ENCODE measurements at places on chromosomes 2 and 18.
A peak's percentile ranks its signal among the peaks of the same experiment; 100 is the strongest.

GRCh38 chr2:106363791-106364190, 104.4 kb downstream of the RGPD3 start:
- DNase-seq, result no peak

GRCh38 chr2:9239616-9240015, 33.0 kb downstream of the ASAP2 start:
- no peak for DNase-seq

DNA sequence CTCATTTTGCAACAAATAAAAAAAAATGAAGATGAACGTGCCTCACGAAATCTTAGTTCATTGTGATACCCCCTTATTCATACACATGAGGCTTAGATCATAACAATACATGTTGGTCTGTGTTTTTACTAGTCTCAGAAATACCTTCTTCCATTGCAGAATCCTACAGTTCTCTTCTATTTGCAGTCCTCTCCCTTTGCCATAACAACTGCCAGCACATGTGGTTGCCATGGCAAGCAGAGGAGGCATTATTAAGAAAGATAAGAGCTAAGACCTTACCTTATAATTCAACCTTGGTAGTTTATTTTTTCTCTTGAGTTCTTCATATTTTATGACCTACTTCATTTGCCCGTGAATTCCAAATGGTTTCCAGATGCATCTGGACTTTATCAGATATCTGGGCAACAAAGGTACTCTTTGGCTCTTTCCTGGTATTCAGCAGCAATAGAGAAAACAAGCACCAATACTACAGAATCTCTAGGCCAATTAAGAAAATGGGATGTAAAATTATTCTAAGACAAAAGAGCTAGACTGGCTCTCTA, 524.0 kb downstream of the CMPK2 start:
- no peak for DNase-seq

DNA sequence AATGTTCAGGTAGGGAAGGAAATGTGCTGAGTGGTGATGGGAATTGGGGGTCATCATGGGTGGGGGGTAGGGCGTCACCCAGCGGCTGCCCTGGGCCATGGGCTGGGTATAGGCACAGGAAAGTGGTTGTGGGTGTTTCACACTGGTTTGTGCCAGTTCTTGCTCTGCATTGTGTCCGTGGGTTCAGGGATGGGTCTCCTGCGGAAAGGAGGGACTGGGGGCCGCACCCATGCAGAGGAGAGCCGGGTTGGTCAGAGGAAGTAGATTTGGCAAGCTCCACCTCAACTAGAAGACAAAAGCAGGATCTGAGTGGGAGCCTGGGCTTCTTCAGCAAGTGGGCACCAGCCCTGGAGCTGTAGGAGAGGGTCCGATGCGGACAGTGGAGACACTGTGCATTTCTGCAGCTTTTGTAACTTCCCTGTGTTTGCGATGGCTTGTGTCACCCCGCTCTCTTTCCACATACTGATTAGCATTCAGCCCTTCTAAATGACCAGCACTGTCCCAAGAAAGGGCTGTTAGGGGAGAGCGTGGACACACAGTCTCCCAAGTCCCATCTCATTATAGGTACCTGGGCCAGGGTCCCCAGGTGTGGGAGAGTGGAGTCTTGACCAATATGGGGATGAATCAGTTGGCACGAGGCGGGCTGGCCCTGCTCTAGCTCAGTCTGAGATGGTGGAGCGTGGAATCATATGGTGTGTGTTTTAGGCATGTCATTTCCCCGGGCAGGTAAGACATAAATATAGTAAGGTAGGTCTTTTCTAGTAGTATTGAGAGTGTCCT, 67.2 kb downstream of the LRRFIP1 start:
- peak; percentile 31 for DNase-seq

GRCh38 chr2:208556983-208557484, 150.4 kb downstream of the PTH2R start:
- DNase-seq, result no peak

DNA sequence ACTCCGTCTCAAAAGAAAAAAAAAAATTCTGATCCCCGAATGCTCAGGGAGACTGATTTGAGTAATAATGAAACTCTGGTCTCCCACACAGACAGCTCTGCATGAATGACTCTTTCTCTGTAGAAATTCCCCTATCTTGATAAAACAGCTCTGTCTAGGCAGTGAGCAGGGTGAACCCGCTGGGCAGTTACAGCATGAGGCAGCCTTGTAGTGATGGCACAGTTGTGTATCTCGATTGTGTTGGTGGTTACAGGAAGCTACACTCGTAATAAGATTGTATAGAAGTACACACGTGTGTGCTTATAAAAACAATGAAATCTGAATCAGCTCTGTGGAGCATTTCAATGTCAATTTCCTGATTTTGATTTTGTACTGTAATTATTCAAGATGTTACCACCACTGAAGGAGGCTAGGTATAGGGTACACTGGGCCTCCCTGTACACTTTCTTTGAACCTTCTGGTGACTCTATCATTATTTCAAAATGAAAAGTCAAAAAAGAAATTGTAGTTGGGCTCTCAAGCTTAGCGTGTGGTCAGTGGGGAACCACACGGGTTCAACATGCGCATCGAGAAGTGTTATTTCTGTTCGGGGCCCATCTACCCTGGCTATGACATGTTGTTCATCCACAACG, 34.9 kb upstream of the ATP8B1 start:
- no peak for DNase-seq

DNA sequence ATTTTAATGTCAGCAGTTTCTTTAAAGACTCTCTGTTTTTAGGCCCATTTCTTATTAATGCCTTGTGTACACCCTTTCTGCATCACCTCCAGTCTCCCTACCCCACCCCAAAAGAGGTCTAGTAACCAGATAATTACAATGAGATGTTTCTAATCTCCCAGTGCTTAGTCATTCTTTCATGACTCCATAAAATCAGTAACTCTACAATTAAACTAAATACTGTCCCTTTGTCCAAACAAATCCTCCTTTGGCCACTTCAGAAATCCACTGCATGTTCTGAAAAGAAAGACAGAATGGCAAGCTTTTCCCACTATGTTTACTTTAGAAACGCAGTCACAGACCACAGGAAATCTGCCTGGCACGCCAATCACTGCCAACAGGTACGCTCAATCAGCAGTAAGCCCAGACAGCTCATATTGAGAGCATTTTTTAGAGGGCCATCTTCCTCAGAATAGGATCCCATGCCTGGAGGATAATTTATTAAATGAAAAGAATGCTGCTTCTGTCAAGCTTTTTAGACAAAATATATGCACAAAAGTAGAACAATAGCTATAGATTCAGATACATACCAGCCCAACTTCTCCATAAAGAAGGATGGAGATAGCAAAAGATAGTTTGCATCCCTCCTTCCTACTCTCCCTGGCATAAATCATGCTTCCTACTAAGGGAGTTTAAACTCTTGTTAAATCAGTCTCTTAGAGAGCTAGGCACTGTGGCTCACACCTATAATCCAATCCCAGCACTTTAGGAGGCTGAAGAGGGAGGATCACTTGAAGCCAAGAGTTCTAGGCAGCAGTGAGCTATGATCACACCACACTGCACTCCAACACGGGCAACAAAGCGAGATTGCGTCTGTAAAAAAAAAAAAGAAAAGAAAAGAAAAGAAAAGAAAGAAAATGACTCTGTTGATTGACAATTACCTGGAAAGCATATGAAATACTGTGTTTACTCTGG, 14.6 kb downstream of the CLASP1 start:
- DNase-seq, result no peak

DNA sequence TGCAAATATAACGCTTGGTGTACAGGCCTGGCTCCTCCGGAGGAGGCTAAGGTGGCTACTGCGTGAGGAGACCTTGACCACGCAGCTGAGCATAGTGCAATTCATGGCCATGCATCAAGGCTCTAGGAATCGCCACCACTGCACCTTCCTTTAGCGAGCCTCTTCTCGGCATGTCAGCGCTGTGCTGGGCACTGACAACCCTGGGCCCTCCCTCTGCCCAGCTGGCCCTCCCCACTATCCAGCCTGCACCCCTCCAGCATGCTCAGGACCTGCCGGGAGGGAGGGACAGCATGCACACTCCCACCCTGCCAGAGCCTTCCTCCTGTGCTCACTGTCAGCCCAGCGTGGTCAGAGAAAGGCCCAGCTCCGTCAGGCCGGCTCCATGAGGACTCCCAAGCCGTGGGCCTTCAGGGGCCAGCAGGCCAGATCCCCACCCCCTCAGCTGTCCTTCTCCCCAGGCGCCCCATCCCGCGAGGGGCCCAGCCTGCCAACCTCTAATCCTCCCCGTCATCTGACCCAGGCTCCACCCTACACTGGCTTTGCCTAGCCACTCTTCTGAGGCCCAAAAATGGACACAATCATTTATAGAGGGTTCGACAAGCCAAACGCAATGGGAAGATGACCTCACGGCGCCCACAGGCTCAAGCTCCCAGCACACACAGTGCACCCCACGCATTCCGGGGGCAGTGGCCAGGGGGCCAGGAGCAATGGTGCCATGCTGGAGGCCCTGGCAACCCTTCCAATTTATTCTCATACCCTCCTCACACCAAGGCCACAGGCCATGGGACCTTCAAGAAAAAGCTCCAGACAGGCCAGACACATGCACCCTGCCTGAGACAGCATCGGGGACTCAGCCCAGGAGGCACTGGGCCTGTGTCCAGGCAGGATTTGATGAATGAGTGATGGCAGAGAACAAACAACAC, 3.5 kb downstream of the BIN1 start:
- peak; percentile 13 for DNase-seq

DNA sequence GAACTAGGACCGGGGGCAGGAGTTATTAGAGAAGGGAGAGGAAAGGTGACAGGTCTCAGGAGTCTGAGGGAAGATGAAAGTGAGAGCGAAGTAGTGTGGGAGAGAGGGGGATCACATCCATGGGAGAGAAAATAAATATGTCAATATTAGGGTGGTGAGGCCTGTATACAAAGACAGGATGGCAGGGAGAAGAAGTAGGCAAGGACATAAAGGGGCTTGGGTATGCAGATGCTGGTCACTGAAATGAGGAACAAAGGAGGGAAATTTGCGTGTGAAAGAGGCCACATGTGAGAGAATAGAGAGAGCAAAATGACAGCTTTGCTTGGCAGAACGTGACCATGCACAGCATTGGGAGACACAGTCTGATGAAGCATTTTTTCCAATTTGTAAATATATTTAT, 13.6 kb downstream of the METAP1D start:
- DNase-seq, result no peak

GRCh38 chr18:22542406-22542835, 124.7 kb upstream of the CTAGE1 start:
- DNase-seq, result no peak

DNA sequence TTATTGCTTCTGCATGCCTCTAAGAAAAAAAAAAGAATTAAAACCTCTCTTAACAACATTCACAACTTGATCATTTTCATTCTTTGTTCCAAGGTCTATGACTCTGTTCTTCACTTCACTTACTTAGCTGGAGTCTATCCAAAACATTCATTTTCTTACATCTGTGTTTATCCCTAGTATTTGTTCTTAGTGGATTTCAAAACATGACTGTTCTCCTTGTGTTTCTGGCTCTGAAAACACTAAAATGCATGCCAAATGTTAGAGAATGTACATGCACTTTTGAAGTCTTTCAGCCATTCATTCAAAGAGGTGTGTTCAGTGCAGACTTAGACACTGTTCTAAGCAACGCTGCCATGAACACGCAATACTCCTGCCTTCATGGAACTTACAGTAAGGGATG, 138.8 kb downstream of the CNTNAP5 start:
- no peak for DNase-seq

- no peak for DNase-seq
Measured at GRCh38 chr2:50489092-50489491, 542.8 kb downstream of the NRXN1 start.

DNA sequence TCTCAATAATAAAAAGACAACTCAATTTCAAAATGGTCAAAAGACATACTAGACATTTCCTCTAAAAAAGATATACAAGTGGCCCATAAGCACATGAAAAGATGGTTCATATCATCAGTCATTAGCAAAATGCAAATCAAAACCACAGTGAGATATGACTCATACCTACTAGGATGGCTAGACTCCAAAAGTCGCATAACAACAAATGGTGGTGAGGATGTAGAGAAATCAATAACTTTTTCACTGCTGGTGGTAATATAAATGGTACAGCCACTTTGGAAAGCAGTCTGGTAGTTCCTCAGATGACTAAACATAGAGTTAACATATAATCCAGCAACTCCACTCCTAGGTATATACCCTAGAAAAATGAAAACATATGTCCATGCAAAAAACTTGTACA, 242.3 kb upstream of the NOL4 start:
- no peak for DNase-seq

- DNase-seq, result no peak
Measured at GRCh38 chr2:29689666-29690065, 231.7 kb downstream of the ALK start.

DNA sequence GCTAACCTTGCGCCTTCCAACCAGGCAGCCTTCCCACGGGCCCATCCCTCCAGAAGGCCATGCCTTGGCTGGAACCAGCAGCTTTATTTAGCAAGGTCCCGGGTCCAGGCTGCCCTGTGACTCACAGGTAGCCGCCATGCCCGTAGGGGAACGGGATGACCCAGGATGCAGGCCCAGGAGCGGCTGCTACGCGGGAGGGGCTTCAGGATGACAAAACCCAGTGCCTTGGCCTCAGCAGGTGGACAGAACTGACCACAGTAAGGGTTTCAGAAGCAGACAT, 63.3 kb downstream of the RTP5 start:
- no peak for DNase-seq

GRCh38 chr2:33051586-33052360, 105.0 kb downstream of the LTBP1 start:
- no peak for DNase-seq

DNA sequence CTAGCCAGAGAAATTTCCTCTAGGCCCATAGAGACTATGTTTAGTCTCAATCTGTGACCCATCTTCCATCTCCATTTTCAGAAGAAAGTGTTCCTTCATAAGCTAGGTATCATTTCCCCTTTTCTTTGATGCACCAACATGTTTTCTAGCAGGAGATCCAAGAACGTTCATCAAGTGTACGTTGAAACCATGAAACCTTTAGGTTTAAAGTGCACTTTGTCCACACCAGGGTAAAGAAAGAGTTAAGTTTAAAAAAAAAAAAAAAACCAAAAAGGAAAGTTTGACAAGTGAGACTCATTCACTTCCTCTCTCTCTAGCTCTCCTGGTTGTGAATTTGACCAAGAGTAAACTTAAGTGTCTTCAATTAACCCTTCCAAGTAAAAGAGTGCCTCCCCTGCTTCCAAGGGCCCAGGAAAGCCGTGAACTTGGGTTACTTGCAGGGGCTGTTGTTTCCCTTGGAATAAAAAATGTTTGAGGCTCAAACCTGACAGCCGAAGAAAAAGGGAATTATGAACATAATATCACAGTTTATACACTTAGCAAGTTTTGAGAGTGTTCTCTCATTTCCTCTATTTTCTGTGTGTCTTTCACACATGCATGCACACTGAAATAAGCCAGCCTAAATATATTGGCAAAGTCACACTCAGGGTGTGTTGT, 56.7 kb downstream of the LBH start:
- DNase-seq, result no peak
